ENCODE measurements at places on chromosomes 1 and 21.

GRCh38 chr1:26921126-26921539, 410 bp upstream of the NUDC start:
- no peak for DNase-seq

GRCh38 chr1:218698141-218698540, 353.0 kb downstream of the TGFB2 start:
- no peak for DNase-seq

GRCh38 chr1:20070357-20070756, 363 bp downstream of the PLA2G5 start:
- DNase-seq = no peak

DNA sequence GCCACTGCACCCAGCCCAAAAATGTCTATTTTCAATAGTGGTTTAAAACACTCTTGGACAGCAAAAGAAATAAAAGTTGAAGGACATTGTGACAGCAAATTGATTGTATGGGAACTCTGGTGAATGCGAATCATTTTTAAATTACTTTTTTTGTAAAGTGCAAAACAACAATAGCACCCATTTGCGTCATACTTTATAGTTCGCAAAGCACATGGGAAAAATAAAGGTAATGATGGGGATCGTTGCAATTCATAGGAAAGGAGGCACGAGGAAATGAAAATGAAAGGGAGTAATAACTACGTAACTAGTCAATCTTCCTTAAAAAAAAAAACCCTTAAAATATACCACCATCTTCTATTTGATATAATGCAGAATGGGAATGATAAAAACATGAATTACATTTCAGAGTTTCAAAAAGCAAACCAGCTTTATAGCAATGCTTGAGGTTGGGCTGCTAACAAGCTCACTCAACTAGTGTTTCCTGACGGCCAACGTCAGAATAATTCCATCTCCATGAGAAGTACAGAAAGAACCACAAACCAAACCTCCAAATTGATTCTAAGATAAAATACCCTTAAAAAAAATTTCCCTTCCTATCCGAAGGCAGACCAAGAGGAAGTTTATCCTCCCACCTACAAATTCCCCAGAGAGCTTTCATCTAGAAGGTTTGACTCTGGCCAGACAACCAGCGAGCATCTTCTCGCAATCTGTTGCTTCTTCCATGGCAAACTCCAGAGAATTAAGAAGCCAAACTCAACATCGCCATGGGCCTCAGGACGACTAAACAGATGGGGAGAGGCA, at the start of gene EDARADD:
Gene EDARADD, plus strand, starts transcription at position 606 of the 801 bp plus-strand sequence. Its CDS starts 159 bp downstream, at position 765.
- no peak for DNase-seq

DNA sequence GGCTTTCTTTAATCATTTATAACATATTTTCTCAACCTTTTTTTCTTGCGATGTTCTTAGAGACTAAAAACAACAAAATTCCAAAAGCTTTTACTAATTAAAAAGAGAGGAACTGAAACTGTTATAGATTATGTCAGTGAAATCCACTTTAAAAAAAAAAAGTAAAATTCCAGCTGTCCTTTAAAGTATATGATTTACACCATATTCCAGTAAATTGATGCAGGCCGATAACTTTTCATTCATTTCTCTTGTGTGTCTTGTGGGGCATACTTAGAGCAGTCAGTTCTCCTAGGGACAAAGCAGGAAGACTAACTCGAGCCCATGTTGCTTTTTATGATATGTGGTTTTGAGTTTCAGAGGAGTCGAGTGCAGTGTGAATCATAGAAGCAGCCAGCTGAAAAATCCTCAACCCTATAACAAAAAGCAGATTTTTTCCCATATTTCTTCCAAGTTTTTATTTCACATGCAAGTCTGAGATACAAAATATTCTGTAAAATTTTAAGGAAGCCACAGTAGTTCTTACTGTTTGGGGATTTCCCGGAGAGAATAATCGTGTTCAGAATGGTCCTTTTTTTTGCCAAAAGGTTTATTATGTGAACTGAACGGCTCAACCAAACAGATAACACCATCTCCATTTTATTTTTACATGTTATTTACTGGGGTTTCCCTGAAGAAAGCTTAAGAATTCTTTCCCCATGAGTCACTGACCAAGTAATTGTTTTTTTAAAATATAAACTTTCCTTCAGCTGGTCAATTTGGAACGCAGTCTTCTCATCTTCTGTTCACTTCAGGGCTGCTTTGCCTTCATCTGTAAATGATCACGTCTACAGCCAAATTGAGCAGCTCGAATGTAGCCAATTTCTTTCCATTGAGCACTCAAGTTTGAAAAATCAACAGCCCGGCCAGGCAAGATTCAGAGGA, 77.0 kb upstream of the C1orf105 start:
- DNase-seq = no peak

DNA sequence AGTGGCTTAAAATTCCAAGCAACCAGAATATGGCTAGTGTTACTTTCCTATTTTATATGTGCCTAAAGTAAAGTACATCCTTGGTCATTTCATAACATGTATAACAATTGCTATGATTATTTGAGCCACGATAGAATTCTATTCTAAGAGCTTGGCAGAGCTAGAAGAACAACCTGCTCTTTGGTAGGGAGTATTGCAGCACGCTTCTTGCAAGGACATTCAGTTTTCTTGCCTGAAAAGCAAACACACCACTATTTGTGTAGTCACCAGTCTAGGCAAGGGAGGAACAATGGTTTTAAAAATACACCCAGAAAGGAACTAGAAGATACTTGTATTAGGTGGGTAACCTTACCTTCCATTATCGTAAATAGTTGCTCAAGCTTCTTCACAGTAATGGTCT, 51.5 kb downstream of the CNST start:
- DNase-seq = no peak

DNA sequence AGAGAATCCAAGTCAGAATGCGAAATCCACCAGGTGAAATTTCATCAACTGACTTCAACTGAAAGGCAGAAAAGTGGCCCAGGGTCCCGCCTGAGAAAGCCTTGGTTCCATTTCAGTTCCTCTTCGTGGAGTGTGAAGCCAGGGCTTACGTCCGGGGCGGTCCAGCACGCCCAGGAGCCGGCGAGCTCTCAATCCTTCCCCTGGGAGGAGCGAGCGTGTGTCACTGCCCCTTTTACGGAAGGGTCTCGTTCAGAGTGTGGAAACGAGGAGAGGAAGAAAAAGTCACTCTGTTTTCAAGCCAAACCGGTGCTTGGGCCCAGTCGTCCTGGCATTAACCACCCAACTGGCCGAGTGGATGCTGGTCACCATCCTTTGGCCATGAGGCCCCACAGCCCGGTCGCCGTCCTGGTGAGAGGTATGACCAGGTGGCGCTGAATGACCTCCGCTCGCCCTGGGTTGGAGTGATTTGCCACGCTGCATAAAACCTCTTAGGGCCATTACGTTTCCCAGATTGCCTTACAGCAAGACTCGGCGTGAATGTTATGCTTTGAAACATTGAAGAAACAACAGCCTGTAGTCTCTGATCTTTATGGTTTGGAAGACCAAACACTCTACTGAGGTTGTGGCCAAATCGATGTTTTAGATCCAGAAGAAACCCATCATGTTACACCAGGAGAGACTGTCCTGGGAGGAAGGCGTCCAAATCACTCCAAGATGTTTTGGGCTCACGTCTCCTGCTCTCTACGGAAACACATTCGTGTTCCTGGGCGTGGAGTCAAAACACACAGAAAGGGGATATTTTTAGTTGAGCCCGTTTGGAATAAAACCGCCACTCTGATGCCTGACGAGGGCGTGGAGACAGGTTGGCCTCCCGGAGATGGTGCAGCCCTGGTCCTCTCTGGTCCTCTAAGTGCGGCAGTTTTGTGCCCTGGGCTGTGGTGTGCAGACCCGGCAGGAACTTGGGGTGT, 93.6 kb upstream of the ACTRT2 start:
- DNase-seq = no peak

DNA sequence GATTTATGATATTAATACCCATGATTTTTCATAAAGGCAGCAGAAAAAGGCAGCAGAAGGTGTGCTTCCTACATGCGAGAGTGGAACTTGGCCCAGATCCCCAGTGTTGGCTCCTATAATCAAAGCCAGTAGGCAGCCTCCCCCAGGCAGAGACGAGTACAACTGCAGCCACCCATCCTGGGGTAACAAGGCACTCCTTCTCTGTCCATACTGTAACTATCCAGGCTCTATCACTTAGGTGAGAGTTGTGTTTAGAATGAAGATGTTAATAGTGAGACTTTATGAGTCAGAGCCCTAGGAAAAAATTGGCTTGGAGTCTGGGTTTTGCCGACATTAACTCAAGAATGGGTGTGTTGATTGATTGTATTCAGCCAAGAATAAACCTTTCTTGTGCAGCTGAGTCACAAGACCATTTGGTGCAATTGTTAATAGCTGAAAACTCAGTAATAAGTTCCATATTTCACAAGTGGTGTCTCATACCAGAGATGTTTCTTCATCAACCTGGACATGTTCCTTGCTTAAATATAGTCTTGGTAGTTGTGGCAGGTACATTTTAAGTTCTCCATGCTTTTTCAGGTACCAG, 322.3 kb downstream of the DUSP10 start:
- no peak for DNase-seq

GRCh38 chr1:147494998-147495580, 46.2 kb upstream of the BCL9 start:
- peak; percentile 82 for DNase-seq

- peak; percentile 17 for DNase-seq
Observed at GRCh38 chr1:100422065-100422464, 69.8 kb downstream of the CDC14A start.

DNA sequence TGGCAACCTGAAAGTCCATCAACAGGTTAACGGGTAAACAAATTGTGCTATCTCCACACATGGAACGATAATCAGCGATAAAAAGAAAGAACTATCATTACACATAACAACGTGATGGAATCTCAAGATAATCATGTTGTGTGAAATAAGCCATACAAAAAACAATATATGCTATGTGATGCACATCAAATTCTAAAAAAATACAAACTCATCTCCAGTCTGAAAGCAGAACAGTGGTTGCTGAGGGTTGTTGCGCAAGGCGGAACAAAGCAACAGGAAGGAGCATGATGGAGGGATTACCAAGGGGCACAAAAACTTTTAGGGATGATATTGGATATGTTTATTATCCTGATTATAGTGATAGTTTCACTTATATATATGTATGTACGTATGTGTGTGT, 324.8 kb downstream of the VAV3 start:
- no peak for DNase-seq

- DNase-seq = no peak
Observed at GRCh38 chr1:229643996-229644745, 18.1 kb downstream of the URB2 start.

DNA sequence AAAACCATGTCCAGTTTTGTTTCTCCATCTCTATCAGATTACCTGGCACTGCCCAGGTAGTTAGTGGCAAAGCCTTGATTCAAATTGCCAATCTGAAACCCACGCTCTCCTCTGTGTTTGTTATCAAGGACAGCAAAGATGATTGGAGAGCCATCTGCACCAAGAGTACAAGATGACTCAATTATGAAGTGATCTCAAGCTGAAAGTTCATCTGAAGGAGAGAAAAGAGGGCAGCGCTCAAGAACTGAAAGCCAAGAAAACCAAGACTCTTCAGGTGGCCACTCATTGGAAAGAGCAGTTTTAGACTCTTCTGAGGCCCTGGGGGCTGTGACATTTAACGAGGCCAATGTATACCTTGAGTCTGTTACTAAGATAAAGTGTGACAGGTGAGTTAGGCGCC, 13.8 kb downstream of the RXRG start:
- no peak for DNase-seq

DNA sequence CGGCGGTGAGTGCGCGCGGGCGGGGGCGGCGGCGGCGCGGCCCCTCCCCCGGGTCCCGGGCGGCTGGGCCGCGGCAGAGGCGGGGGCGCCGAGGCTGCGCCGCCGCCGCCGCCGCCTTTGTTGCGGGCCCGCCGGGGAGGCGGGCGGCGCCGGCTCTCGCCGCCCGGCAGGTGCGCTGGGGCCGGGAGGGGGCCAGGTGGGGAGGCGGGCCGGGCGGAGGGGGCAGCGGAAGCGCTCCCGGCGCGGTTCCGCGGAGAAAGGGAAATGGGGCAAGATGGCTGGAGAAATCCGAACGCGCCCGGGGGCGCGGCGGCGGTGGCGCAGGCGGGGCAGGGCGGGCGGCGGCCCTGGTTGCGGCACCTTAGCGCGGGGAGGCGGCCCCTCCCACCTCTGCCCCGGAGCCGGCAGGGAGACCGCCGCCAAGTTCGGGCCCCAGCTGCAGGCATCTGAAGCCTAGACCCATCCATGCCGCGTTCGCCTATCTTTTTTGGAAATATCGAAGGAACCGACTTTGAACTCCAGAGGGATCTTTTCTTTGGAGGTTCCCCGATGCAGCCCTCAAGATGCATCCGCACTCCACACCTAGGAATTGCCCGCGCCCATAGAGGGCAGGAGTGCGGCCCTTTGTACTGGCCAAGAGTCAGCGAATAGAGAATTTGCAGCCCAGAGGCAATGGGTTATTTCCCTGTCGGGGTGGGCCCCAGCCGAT, 479 bp downstream of the POGK start:
- DNase-seq = peak; percentile 72

GRCh38 chr1:183881387-183882131, 76.6 kb downstream of the RGL1 start:
- no peak for DNase-seq

GRCh38 chr1:147712605-147713004, 42.3 kb upstream of the ACP6 start:
- no peak for DNase-seq

GRCh38 chr1:222535455-222535854, 12.4 kb downstream of the HHIPL2 start:
- DNase-seq = no peak

- no peak for DNase-seq
Observed at GRCh38 chr1:200311256-200311655, 98.6 kb downstream of the ZNF281 start.

- peak; percentile 50 for DNase-seq
Observed at GRCh38 chr21:20882462-20883407, 115.5 kb upstream of the NCAM2 start.

DNA sequence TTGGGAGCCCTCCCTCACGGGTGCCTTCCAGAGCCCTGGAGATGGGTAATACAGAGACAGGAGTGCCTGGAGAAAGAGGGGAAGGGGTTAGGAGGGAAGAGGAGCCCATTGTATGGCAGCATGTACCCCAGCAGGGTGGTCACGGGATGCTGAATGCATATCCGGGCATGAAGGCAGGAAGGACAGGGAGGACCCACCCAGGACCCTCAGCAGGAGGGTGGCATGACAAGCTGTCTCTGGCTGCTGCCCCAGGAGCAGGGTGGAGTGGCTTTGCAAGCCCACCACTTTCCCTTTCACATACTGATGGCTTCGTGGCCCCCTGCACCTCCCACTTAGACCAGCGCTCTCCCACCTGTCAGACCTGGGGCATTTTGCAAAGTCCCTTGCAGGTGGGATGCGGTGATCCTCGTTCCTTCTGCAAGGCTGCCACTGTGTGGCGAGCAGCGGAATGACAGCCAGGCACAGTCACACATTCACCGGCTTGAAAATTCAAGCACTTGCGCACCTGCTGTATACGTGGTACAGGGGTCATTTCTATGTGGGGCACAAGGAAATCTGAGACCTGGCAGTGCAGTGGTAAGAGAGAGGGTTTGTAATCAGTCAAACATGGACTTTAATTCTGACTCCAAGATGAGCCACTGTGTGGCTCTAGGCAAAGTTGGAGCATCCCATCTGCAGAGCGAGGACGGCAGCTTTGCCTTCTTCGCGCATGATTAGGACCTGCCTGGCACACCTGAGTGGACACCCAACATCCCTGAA, 53.2 kb upstream of the TMEM51 start:
- DNase-seq = peak; percentile 31

- no peak for DNase-seq
Observed at GRCh38 chr21:32336711-32337110, 38.1 kb downstream of the MRAP start.

- no peak for DNase-seq
Observed at GRCh38 chr1:46363121-46363520, 22.5 kb downstream of the NSUN4 start.

Data from NCI-H146 (cell line).